ENCODE measurements at places on chromosomes 1 and 21.

DNA sequence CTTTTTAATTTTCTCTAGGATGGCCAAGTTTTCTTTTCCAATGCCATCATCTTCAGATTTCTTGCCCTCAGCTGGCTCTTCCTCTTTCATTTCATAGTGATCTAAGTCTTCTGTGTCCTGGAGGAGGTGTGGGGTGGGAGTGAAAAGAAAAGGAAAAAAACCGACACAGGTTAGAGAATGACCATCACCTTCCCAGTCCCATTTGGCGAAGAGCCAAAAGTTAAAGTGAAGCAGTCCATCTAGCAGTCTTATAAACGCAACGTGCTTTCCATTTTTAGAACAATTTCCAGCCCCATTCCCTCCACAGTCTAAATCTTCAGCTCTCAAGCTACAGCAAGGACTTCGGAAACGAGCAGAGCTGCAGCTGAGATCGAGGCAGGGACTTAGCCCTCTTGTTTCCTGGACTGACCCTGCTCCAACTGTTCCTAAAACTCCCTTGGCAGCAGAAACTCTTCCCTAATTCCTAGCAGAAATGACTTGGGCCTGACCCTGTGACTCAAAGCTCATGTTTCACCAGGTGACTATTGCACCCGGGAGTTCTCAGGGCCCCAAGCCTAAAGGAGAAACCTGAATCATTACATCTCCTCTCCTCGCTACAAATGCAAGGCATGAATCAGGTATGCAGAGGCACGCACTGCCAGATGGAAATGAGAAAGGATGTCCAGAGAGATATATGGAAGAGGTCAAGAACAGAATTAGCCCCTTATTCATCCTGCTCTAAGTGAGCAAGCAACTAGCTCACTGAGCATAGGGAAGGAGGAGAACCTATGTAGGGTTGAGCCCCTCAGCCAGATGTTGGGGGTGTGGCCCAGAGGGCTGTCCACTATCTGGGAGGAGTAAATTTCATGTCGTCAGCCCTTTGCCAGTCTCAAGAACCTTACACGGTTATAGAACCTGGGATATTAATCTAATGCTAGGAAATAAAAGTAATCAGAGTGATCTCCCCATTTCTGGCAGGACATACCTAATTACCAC is 5.1 kb downstream of the UBE2Q1 start:
- DNase-seq: no peak

DNA sequence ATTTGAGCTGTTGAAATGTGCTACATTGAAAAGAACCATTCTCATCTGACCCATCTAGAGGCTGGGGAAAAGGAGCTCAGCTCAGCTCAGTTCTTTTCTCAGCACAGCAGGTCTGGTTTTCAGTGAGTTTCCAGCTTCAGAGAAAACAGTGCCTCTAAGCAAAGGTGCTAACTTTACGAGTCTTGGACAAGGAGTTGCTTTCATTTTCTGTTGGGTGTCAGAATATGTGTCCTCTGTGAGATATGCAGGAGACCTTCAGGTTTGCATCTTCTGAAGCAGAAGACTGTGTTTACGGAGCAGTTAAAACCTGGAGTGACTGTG is 321.3 kb upstream of the USP24 start:
- no peak for DNase-seq

GRCh38 chr1:206985162-206985749 is 15.0 kb upstream of the FCAMR start:
- no peak for DNase-seq

DNA sequence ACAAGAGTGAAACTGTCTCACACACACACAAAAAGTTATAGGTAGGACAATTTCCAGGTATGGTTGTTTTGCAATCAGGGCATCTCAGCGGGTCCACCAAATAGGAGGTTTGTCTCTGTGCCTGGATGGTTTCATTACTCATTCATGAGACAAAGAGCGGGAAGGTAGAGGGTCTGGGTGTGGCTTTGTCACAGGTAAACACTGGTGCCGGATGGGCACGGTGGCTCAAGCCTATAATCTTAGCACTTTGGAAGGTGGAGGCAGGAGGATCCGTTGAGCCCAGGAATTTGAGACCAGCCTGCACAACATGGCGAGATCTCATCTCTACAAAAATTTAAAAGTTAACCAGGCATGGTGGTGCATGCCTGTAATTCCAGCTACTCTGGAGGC is 16.3 kb upstream of the ERVH48-1 start:
- DNase-seq: no peak

DNA sequence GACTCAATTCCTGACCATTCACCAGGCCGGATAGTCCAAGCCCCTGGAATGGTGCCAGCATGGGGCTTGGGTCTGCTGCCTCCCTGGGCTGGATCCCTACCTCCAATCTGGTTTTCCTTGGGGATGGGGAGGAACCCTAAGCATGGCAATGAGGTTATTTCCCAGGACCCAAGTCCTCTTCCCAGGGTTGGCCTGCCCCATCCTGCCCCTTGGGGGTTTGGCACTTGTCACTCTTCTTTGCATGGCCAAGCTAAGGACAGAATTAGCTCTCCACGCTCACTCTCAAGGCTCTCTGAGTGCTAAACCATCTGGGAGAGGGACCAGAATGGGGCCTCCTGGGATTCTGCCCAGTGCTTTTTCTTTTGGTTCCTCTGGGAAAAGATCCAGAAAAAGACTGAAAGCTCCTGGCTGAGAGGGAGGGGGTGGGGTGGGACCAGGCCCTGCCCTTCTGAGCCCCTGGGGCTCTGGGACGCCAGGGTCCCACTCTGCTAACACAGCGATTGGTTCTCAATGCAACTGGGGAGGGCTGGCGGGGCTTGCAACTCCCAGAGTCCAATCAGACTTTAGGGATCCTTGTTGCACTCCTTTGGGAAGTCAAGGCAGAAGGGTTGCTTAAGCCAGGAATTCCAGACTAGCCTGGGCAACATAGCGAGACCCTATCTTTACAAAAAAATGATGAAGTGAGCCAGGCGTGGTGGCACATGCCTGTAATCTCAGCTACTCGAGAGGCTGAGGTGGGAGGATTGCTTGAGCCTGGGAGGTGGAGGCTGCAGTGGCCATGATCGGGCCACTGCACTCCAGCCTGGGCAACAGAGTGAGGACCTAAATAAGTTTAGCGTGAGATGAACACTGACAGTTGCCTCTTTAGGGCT is 52.7 kb downstream of the DHRS3 start:
- no peak for DNase-seq

DNA sequence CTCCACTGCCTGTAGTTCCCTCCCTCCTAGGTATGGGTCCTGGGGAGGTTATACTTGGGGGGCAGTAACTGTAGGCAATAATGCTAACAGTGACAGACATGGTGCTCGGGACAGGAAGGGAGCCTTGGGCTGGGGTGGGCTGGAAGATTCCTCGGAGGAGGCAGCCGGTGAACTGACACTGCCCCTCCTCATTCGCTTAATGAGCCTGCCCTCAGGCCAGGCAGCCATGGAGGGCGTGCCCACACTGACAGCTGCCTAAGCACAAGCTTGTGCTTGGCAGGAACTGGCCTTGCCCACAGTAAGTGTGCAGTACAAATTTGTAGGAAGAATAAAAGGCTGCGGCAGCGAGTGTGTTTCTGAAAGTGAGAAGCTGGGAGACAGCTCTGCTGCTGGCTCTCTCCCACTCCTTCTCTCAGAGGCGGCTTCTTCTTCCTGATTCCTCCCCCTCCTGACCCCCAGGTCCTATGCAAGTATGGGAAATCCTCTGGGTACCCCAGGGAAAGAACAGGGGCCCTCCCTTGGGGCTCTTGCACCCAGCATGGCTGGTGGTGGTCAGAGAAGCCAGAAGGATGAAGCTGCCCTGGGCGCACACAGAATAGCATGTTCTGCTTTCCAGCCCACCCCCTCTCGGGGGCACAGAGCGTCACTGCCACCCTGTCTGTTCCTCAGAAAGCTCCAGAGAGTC is 23.6 kb downstream of the OPTC start:
- no peak for DNase-seq

GRCh38 chr1:230773396-230774033 is 26.3 kb downstream of the CAPN9 start:
- no peak for DNase-seq

- DNase-seq: no peak
Observed at GRCh38 chr1:225808136-225808535, 1.8 kb upstream of the EPHX1 start.

GRCh38 chr1:161200421-161200991 is 1.7 kb upstream of the ADAMTS4 start:
- DNase-seq: no peak

- no peak for DNase-seq
Observed at GRCh38 chr1:205188596-205188995, 22.9 kb downstream of the DSTYK start.

GRCh38 chr1:115642168-115643072 is 650 bp downstream of the VANGL1 start:
- DNase-seq: peak; percentile 31

GRCh38 chr1:221994274-221994698 is 252.4 kb upstream of the DUSP10 start:
- peak; percentile 21 for DNase-seq

GRCh38 chr1:92045766-92046495 is 16.1 kb downstream of the EPHX4 start:
- DNase-seq: no peak

- DNase-seq: no peak
Observed at GRCh38 chr1:21926814-21927532, 10.1 kb downstream of the HSPG2 start.

GRCh38 chr1:18855573-18855972 is 3.9 kb downstream of the TAS1R2 start:
- no peak for DNase-seq

DNA sequence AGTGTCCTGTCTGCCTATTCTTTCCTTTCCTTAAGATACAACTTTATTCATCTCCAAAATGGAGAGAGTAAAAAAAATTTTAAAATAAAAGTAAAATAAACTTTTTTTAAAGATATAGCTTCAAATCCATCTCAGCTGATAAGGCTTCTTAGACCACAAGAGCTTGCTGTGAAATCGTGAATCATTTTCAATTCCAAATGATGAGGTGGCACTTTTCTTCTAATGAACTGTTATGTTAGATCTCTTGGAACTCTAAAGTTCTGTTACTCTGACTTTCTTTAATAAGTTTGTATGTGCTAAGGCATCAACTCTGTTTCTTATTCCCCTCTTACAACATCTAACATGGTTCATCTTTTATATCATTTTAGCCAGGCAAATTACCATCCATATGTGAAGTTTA is 4.5 kb downstream of the SH3GLB1 start:
- DNase-seq: no peak

GRCh38 chr1:183070923-183071618 is 47.9 kb downstream of the LAMC1 start:
- DNase-seq: peak; percentile 67

DNA sequence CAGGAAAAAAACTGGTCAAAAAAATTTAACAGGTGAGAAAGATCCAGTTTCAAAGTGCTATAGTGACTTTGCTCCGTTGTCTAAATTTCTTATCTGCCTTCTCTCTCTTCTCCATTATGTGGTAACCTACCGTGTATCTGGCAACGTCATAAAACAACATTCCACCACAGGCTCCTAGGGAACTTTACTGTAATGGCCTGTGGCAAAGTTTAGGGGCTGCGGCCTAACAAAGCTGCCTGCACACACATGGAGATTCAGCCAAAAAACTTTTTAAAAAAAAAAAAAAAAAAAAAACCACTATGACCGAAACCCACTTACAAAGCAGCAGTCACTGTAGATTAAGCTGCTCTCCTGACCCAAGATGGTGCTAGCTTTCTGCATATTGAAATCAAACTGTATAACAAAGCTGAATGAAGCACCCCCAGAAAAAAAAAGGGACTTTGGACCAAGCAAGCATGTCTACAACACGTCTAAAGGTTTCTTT is 202.6 kb downstream of the SLC45A1 start:
- no peak for DNase-seq

GRCh38 chr1:113416496-113416895 is 26.2 kb downstream of the MAGI3 start:
- no peak for DNase-seq

DNA sequence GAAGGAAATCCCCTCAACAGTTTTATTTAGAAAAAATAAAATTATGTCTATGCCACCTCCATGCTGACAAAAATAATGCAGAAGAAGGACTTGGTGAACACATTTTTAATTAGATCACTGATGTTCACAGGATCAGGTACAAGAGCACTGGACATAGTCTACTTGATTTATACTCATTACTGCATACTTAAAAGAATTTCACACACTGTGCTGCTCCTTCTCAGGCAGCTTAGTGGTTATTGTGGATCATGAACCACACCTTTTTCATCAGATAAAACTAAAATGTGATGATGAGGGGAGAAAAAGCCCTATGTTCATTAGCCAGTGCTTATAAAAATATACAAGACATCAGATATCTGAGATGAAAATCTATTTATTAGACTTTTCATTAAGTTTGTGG is 103.3 kb upstream of the DPH5 start:
- no peak for DNase-seq

DNA sequence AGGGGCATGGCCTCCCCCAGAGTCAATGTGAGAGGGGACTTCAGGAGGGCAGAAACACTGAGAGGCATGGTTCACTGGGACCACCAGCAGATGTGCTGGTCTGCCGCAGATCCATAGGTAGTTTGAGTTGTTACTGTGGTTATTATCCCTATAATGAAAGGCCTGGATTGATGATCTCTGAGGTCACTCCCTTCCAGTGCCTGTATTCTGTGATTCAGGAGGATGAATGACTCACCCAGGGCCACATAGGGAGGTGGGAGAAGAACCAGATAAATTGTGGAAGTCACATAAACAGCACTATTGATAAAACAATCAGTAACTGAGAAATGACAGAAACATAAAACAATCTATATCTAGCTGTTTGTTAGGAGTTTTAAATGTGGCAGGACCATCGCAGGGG is 22.7 kb upstream of the ACTL8 start:
- peak; percentile 24 for DNase-seq

DNA sequence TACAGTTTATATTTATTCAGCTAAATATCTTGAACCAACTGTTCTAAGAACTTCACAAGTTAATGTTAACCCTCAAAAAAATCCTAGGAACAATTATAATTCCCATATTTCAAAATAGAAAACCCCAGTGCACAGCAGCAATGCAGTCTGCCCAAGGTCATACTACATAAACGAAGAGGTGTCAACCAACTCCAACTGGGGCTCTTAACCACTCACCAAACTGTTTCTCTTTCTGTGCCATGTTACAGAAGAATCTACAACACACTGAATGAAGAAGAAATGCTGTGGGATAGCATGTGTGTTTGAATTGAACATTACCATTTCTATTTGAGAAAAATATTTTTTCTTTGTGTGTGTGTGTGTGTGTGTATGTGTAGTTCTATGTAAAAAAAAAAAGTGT is 35.7 kb downstream of the EIF4G3 start:
- DNase-seq: no peak

DNA sequence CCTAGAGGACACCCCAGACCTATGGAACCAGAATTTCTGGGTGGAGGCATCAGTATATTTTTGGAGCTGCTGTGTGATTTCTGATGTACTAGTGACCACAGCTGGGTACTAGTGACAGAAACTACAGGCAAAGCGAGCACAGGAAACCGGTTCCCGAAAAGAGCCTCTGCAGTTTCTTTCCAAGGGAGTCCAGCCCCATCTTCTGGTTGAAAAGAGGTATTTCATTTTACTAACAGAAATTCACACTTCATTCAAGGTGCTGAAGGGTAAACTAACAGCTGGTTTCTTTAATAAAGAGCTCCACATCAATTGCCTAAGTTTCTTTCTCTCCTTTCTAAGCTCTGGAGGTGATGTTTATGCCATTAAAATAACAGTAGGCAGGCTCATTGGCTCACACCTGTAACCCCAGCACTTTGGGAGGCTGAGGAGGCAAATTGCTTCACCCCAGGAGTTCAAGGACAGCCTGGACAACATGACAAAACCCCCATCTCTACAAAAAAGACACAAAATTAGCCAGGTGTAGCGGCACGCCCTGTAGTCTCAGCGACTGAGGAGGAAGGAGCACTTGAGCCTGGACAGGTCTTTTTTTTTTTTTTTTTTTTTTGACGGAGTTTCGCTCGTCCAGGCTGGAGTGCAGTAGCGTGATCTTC is 22.0 kb downstream of the THAP3 start:
- peak; percentile 31 for DNase-seq

- no peak for DNase-seq
Observed at GRCh38 chr1:94629259-94630181, 88.0 kb upstream of the F3 start.

Data from brain microvascular endothelial cell (primary cell).